ENCODE measurements at places on chromosomes 7 and 10.

DNA sequence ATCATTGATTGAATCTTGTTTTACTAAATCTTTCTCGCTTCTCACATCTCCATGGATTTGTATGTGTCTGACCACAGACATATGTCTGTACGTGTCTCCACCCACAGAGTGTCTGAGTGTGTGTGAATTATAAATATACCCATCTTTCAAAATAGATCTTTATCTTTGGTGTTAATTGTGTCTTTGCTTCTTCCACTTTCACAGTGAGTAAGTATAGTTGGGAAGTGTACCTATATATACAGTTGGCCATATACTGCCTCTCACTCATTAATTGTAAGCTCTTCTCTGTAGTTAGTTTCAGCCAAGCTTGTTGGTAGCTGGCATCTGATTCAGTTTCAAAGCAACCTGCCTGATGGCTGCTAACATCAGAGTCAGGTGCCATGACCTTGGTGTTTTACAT is 18.4 kb downstream of the EEPD1 start:
- DNase-seq = no peak

DNA sequence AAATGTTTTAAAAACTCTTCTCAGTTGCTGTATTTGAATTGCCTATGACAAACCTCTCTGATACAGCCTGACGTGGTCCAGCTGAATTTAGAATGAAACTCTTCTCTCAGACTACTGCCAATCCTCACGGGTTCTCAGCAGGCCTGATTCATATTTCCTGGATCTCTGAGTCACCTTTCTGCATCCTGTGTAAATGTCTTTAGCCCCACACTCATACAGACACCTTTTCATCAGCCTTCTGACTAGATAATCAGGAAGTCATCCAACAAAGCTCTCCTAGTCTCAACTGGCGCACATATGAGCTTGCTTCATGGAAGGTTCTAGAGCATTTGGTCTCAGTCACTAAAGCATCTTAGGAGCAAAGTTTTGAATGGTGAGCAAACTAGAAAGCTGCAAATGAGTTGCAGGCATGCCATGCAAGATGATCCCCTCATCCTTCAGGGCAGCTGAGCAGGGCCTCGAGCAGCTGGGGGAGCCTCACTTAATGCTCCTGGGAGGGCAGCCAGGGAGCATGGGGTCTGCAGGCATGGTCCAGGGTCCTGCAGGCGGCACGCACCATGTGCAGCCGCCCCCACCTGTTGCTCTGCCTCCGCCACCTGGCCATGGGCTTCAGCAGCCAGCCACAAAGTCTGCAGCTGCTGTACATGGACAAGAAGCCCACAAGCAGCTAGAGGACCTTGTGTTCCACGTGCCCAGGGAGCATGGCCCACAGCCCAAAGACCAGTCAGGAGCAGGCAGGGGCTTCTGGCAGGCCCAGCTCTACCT is 182.8 kb downstream of the ARHGAP12 start:
- peak; percentile 29 for DNase-seq

- DNase-seq = no peak
These were observed 42.4 kb downstream of the PLCE1 start for GRCh38 chr10:94035982-94036765.

- no peak for DNase-seq
These were observed 243.3 kb upstream of the RNF32 start for GRCh38 chr7:156397249-156397648.

- peak; percentile 84 for DNase-seq
These were observed 28.3 kb downstream of the WDR86 start for GRCh38 chr7:151381348-151382078.

Data from natural killer cell (primary cell).